WTC11 (cell line): ENCODE measurements at places on chromosomes 12 and 14. TPM values are rescaled to one million over a fixed set of nuclear protein-coding genes. Genes with fewer than 3 reads are reported as not detected.

DNA sequence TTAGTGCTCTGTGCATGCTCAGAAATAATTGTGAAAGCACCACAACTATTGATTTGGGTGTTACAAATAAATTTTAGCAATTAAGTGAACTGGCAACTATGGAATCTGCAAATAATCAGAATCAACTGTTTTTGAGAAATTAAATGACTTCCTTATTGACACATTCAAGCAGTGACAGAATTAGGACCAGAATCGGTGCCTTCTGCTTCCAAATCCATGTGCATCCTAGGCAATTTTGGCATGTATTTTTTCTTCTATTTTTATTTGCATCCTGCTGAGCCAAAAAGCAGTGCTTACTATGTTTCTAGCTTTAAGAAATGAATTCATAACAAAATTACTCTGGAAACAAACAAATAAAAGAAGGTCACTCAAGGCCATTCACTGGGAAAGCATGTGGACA, 408.2 kb downstream of the GXYLT1 start:
- no peak for DNase-seq

DNA sequence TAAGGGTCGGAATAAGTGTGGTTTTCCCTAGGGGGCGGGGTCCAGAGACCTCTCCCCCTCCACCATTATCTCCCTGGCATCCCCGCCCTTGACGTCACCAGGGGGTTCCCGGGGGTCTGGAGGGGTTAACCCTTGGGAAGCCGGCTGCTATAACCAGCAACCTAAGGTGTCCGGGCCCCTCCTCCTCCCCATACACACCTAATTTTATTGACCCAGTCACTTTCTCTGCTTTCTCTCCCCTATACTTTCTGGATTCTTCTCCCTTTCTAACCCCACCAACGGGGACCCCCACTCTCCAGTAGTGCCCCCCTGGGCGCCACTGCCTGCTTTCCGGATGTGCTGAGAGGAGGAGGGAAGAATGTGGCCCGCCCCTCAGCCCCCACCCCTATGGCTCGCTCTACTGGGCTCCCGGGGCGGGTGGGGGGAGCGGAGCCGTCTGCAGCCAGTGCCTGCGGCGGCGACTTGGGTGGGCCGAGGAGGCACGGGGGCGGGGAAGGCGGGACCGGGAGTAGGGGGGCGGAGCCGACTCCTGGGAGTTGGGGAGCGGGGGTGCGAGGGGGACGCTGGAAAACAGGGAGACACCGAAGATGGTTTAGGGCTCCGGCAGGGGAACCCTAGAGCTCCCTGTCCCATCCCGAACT, 1.8 kb downstream of the GLI1 start:
- peak; percentile 95 for DNase-seq

DNA sequence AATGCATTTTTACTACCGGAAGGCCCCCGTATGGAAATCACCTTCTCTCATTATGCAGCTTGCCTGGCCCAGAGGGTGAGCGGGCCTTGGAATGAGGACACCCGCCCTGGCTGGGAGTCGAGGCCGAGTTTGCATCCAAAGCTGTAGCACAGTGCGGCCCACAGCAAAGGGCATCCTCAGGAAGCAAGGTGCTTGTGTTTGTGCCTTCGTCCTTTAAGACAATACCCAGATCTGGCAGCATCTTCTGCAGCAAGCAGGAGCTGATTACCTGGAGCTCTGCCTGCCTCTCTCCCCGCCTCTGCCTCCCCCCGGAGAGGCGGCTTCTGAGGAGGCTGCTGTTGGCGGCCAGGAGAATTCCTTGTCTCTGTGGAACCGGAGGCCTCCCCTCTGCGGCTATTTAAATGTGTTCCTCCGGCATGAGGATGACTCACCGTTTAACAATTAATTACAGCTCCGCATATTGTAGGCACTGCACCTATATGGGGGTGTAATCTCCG, 145.3 kb downstream of the CACNA1C start:
- DNase-seq, result peak; percentile 69

DNA sequence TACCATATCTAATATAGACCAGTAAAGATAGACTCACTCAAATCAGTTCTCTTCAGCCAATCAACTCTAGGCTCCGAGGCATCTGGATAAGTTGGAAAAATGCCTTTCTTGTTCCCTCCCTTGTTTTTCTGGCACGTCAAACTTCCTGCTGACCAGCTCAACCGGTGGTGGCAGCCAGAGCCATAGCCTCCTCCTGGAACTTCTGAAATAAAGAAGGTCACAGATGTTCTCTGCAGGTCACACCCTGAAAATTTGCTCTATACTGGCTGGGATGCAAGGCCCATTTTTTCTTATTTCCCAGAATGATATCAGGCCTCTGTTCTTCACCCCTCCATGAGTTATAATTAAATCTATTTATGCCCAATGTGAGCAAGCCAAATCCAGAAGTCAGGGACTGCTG, 81.9 kb downstream of the BMP4 start:
- no peak for DNase-seq

GRCh38 chr14:93686268-93686667, 102.0 kb downstream of the PRIMA1 start:
- DNase-seq, result no peak

GRCh38 chr14:85934123-85934885, 404.4 kb downstream of the FLRT2 start:
- no peak for DNase-seq

- DNase-seq, result peak; percentile 39
Measured at GRCh38 chr12:1630133-1630826, 1.2 kb downstream of the WNT5B start.

Gene SNRPF
- 70.7 to 75.8 TPM (median 74.9 TPM) in 3 replicates for total RNA-seq

Gene RHEBL1
- 6.4 to 9.0 TPM (median 6.9 TPM) in 3 replicates for total RNA-seq

Gene CDCA3
- 47.1 to 61.8 TPM (median 49.1 TPM) in 3 replicates for total RNA-seq

Gene TRPV4
- total RNA-seq, result 2.9 to 5.4 TPM (median 5.1 TPM) in 3 replicates
